Activated T-cell treated with anti-CD3 and anti-CD28 coated beads, Interleukin-2, amount 50 U/mL, for 72 hours (primary cell): ENCODE measurements at places on chromosomes 3 and 15.

DNA sequence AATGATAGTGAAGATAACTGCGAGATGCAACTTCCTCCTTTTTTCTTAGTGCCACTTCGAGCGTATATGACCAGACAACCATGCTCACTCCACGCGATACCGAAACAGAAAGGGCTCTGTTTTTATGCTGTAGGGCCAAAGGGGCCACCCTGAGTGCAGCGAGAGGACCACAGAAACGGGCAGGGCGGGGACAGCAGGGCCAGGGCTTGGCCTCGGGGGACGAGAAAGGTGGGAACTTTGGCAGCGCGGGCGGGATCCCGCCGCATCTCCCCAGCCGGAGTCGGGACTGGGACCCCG is 483 bp downstream of the VPS13C start:
- DNase-seq = peak; percentile 75

GRCh38 chr3:100317912-100318311 is 16.6 kb upstream of the NIT2 start:
- DNase-seq = no peak

DNA sequence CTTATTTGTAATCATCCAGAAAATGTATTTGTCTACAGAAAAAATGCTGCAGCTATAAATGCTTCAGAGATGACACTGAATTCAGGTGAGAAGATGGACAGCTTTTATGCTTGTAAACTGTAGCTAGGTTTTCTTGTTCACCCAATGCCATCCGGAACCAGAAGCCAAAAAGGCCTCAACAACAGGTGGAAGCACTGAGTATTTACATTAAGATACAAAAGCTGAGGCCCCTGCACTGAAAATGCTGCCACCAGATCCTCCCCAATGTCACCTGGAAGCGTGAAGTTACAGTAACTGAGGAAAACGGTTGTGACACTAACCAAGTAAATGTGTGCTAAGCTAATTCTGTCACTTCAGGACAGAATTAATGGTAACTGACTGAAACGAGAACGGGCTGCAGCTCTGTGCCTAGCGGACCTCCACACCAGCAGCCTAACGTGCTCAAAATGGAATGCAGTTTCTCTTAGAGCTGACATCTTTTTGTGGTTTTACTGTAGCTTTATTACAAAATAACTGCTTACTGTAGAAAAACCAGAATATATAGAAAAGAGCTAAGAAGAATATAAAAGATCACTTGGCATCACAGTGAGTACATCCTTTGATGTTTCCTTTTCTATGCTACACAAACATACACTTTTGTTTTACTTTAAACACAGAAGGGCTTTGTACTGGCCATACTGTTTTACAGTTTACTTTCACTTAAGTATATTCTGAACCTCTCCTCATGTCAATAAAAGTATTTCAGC is 7.6 kb downstream of the CHSY1 start:
- no peak for DNase-seq

DNA sequence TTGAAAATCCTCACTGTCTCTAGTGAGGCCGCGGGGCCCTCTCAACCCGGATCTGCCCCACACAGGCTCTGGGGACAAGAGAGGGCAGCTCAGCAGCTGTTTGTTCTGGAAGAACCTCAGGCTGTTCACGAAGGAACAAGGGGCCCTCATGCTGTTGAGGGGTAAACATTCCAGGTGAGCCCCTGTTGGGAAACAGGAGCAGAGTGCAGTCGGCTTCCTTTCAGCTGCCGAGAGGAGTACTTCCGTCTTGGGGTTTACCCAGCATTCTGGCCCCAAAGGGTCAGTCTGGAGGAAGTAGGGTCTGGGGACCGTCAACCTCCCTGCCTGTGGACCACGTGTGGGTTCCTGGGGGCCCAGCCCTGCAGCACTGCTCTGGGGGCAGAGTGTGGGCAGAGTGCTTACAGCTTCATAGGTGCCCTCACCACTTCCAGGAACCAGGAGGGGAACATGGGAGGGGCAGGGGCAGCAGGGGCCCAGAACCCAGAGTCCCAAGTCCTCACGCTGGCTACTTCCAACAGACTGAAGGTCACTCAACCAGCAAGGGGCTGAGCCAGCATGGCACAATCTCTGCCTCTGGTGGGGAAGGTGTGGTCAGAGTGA is 49.2 kb upstream of the CTSH start:
- DNase-seq = no peak

DNA sequence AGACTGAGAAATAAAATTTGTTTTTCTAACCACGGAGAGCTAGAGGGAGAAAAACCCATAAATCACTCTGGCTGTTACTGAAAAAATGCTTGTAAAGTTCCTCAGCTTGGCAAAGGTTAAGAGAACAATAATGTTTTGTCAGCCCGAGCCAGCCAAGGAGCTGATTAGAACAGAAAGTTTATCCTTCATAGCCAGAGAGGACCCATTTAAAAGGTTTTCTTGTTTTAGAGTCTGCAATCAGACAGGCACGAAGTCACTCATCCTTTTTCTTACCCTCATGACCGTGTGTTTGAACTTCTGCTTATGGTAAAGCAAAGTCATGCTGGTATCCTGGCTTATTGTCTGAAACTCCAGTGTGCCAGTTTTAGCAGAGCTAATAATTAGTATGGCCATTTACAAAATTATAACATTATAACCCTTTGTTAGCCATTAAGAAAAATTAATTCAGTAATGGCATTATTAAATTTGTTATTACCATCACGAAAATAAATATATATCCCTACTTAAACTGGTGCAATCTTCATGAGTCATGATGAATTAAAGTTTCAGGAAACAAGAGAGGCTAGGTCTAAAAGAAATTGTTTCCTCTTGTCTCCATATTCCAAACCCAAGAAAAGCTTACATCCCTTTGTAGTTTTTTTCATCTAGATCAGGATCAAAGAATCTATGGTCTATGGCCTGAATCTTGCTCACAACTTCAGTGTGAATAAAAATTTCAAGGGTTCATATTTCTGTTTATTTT is 13.5 kb upstream of the STXBP5L start:
- DNase-seq = no peak

GRCh38 chr3:9130345-9131305 is 118.8 kb downstream of the SRGAP3 start:
- no peak for DNase-seq

- DNase-seq = no peak
Measured at GRCh38 chr15:47924381-47924780, 196.4 kb upstream of the SLC24A5 start.

DNA sequence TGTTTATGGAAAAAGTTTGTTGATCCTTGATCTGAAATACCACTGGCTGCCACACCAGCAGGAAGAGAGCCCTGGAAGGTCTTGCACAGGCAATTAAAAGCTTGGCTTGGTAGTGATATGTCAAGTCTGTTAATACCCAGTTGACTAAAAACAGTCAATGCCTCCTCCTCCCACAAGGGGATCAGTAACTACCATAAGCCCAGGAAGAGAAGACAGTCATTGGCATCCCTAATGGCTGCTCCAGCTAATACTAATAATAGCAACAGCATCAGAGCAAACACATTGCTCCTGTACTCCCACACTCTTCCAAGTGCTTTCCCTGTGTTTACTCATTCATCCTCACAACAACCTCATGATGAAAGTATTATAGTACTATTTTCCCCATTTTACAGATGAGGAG is 528.6 kb downstream of the TAFA4 start:
- no peak for DNase-seq

- peak; percentile 46 for DNase-seq
Measured at GRCh38 chr15:65286069-65286703, 497 bp downstream of the PARP16 start.

DNA sequence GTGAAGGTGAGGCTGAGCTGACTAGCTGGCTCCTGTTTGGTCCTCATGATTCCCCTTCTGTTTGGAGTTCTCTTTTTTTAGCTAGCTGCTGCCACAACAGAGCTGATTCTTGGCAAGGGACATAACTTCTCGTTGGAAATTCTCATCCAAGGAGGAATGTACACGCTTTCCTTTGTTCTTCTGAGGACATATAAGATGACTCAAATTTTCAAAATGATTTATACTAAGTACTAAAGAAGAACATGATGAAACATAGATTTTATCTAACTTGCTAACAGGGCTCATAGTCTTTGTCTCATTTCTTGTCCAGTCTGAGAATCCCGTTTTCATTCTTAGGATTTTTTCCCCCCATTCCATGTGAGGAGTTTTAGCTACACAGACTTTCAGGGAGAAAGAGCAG is 2.9 kb upstream of the TFG start:
- DNase-seq = no peak

- DNase-seq = no peak
Measured at GRCh38 chr15:73318463-73319351, 50.1 kb downstream of the HCN4 start.

- peak; percentile 27 for DNase-seq
Measured at GRCh38 chr3:52845691-52846431, 11.0 kb upstream of the MUSTN1 start.

DNA sequence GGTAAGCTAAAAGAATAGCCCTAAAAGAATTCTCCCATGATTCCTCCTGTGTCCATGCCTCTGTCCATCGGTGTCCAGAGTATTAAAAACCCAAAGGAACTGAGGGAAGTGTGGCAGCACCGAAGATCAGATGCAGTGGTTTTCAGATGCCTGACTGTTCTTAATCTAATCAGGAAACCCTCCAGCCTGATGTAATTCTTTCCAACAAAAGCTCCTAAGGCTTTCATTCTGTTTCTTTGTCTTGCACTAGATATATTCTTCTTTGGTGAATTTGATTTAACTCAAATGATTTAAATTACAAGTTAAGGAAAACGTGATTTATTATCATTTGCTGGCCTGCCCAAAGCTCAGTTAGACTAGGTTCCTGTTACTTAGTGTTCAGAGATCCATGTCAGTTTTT is 71.2 kb downstream of the ARHGAP31 start:
- DNase-seq = no peak

DNA sequence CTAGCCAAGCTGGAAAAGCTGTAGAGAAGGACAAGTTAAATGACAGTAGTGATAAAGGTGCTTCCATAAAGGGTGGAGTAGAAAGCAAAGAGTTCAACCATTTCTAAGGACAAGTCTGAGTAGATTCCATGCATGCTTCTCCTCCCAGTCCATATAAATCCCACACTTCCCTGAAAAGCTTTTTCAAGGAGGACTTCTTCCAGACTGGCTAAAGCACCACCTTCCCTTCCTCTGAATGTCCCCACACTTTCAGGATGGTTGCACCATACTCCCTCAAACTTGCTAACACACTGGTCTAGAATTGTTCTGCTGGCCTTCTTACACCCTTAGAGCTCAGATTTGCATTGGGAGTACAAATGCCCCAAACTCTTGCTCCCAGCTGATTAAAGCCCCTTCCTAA is 40.9 kb downstream of the FBN1 start:
- DNase-seq = no peak

DNA sequence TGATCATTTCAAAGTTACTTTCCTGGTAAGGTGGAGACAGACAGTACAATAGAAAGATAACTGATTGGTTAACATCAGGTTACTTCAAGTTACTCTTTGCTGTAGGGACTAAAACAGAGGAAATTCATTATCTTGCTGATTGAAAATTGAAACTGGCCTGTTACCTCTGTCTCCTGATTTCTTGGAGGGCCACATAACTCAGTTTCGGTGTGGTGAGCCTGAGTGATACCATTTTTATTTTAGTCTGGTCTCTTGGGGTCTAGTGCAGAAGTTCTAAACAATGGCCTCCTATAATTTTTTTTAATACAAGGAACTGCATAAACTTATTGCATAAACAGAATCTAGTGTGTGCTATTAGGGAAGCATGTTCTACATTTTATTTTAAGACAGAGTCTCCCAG is 1.2 kb upstream of the ICE2 start:
- no peak for DNase-seq

GRCh38 chr3:31373681-31374080 is 159.0 kb upstream of the STT3B start:
- no peak for DNase-seq

DNA sequence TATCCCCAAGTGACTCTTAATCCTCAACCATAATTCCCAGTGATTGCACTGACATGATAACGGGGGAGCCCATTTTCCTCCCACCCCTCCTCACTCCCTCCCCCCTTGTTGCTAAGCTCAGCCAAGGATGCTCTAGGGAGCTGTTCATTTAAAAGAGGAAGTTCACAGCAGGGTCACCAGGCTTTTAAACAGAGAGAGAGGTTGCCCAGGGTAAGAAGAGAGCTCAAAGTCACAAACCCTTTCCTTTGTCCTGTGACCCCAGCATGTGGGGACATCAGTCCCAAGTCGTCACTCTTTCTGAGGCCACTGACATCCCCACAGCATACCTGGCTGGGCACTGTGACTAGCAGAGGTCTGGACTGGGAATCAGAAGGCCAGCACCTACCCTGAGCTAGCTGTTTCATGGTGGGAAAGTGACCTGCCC is 144.1 kb downstream of the RORA start:
- no peak for DNase-seq

DNA sequence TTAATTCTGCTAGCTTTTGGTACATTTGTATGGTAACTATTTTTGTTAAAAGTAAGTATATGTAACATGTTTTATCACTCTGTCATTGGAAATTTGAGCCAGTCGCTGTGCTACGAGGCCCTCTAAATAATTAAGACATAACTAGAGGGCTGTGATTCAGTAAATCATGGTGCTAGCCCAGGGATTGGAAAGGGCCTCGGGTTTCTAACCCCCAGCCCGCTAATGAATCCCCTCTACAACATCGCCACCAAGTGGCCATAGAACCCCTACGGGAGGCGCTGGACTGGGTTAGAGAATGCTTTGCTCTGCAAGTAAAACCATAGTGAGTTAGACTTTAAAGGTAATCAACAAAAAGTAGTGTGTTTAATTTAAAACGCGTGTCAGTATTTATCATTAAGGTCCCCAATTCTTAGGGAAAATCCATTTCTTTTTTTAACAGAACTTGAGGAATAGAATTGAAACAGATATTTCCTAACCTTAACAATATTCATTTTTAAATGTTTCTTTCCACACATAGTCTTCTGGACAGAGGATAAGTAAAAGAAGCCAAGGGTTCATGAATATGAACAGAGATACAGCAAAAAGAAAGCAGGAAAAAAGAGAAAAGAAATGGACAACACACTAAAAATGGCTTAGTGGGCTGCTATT is 744.7 kb downstream of the EPHA3 start:
- no peak for DNase-seq

DNA sequence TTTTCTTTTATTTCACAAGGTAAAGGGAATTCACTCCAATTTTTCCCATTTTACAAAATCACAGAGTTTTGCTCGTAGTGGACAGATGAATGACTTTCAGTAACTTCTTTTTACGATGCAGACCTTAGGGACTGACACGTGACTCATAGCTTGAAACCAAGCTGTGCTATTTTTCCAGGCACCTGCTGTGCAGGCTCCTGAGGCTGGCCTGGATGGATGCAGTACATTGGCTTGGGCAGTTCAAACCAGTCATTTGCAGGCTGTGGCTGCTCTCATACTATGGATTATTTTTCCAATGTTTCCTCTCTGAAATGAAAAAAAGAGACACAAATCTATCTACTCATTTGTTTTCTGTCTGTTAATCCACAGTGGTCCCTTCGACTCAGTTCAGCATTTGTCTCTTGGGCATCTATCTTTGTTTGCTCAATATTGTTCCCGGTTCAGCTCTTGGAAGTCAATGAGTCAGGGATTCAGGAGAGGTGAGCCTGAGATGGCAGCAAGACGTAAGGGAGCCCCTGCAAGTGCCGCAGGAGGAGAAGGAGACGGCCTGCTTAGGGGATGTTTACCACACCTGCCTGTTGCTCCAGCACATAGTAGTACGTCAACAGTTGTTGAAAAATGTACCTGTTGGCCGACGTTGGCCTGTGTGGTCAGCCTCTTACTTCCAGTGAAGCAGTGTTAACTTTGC is 92.8 kb downstream of the SV2B start:
- no peak for DNase-seq
